ENCODE measurements at places on chromosomes 7 and 10.

GRCh38 chr10:34116681-34117271, 698.3 kb downstream of the PARD3 start:
- no peak for DNase-seq

DNA sequence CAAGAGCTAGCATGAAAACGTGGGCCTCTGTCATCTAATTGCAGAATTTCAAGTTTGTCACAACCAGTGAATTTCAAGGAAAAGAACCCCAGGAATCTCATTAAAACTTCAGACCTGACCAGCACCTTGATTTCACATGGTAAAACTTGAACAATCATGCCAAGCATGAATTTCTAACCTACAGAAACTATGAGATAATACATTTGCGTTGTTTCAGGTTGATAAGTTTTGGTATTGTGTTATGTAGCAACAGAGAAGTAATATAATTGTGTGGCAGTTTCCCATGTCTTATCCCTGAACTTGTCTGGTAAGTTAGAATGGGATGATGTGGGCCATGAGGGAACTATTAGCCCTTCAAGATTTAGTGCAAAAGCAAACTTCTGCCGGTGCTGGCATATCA, 530.1 kb downstream of the ANKRD7 start:
- no peak for DNase-seq

DNA sequence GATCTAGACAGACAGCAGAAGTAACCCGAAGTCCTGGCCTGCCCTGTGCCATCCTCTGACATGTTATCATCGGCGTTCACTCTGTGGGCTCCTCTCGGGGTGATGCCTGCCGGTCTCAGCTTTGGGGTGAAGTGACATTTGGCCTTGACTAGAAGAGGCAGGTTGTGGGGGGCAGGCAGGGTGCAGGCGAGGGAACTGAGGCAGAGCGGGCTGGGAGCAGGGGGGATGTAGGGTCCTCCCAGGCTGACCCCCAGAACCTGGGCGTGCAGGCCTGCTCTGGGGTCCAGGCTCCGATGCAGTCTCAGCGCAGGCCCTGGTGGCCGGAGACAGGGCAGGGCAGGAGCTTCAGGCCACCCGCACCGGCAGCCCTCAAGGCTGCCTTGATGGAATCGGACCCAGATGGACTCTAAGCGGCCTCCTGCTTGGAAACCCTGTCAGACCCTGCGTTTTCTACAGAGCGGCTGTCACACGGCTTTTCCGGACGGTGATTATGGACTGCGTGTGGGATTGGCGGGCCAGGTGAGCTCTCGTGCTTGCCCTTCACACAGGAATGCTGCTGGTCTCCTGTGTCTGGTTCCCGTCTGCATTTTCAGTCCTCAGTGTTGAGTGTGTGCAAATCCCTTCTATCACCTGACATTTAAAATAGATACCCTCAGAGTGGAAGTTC, 842 bp upstream of the JAKMIP3 start:
- DNase-seq: no peak

- DNase-seq: no peak
Measured at GRCh38 chr7:137960020-137960419, 41.9 kb downstream of the CREB3L2 start.

DNA sequence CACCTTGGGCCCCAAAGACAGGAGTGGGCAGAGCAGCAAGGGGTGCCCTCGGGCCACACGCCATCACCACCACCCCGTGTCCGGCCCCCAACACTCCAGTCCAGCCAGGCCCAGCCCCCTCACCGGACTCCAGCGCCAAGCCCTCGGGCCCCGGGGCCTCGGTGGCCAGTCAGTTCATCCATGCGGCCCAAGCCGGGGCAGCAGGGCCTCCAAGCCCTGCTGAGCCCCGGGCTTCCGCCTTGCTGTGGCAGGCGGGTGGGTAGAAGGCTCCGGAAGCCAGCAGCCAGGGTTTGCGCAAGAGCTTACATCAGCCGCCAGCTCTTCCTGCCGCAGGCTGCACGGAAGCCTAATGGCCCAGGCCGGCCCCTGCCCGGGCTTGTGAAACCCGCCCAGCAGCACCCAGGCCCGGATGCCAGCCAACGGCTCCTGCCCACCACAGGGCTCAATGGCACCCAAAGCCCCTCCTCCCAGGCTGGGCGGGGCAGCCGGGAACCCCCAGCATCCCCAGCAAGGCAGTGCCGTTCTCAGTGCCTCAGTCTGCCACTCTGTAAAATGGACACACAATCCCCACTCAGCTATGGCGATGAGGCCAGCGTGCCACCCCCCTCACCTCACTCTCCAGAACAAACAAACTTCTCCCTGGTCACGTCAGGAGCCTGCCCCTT, 26.5 kb downstream of the TNRC18 start:
- no peak for DNase-seq

DNA sequence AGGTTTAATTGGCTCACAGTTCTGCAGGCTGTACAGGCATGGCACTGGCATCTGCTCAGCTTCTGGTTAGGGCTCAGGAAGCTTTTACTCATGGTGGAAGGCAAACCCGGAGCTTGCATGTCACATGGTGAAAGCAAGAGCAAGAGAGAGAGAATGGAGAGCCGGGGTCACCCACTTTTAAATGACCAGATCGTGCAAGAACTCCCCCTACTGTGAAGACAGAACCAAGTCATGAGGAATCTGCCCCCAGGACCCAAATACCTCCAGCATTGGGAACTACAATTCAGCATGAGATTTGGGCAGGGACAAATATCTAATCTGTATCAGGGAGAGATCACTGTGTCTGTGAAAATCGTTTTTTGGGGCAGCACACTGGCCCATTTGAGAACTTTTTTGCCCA, 110.0 kb upstream of the MYO3A start:
- DNase-seq: no peak

- no peak for DNase-seq
Measured at GRCh38 chr7:29032146-29032545, 74.0 kb upstream of the TRIL start.

- no peak for DNase-seq
Measured at GRCh38 chr10:97573021-97573420, 442 bp downstream of the ANKRD2 start.

- no peak for DNase-seq
Measured at GRCh38 chr10:79142064-79142491, 73.3 kb downstream of the ZMIZ1 start.

- DNase-seq: no peak
Measured at GRCh38 chr10:72702868-72703581, 11.1 kb downstream of the MCU start.

GRCh38 chr10:122461729-122462532, 578 bp downstream of the HTRA1 start:
- no peak for DNase-seq

DNA sequence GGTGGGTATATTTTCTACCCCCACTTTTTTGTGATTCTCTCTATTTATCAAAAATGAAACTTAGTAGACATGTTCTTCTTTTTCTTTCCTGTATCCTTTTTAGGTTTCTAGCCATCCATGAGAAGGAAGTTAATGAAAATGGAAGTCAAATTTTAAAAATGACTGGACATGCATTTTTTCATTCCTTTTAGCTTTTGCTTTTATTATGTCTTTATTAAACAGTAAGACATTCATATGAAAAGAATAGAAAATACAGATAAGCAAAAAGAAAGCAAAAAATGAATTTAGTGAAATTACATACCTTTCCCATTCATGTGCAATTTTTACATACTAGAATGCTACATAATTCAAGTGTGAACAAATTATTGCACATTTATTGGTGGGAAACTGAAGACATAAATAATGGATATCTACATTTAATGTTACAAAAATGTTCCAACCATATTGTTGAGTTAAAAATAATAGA, 88.7 kb downstream of the CPED1 start:
- DNase-seq: no peak

GRCh38 chr10:63129888-63130287, 3.2 kb upstream of the NRBF2 start:
- DNase-seq: no peak

DNA sequence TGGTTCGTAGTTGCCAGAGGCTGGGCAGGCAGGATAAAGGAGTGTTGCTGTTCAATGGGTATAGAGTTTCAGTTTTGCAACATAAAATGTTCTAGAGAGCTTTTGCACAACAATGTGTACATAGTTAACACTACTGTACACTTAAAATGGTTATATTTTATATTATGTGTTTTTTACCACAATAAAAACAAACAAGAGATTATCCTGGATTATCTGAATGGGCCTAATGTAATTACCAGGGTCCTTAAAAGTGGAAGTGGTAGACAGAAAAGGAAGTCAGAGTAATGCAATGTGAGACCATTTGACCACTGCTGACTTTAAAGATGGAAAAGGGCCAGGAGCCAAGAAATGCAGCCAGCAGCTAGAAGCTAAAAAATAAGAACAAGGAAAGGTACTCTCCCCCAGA, 159.7 kb downstream of the SGMS1 start:
- no peak for DNase-seq

- DNase-seq: no peak
Measured at GRCh38 chr7:135661311-135662122, 797 bp upstream of the STMP1 start.

DNA sequence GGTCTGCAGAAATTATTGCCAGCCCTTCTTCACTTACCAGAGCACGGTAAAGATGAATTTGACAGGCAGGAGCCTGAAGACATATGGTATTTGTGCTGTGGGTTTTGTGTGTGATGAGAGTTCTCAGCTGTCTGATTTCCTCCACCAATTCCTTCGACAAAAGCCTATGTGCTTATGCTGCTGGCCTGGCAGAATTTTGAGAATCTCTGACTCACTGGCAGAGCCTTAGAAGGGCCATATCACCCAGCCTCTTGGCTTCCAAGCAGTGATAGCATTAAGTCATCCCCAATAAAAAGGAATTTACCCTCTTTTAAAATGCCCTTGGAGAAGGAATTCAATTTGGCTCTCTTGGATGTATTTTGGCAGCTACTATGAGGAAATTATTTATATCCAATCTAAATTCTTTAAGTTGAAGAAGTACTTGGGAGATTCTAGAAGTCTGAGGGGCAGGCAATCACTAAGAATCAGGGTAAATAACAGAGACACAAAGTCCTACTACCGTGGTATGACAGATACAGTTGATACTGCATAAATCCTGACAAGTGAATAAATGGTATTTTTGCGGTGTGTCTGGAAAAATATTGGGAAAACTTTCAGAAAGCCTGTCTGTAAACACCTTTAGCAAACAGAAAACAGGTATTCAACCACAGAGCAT, 68.6 kb upstream of the EFCAB10 start:
- peak; percentile 14 for DNase-seq

DNA sequence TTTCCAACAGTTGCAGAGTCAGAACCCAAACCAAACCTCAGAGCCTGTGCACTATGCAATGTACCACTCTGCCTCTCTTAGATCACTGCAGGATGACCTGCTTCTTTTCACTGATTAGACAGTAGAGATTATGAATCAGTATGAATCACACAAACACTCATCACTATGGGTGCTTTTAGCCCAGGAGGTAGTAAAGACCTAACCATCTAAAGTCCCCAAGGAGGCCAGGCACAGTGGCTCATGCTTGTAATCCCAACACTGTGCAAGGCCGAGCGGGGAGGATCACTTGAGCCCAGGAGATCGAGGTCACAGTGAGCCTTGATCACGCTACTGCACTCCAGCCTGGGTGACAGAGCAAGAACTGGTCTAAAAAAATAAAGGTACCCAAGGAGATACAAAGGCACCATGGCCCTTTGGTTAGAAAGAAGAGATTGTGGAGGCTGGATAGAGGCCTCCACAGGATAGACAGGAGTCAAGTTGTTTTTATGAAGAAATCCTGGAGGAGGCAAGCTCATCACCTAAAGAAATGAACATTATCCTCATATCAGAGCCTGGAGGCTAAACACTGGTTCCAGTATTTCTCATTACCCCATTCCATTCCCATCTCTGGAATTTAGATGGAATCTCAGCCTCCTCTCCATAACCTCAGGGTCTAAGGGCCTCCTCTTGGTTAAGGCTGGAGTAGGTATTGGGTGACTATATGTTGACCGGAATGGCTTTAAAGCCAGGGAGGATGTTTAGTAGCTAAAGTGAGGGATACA, 12.9 kb downstream of the SEC31B start:
- no peak for DNase-seq

DNA sequence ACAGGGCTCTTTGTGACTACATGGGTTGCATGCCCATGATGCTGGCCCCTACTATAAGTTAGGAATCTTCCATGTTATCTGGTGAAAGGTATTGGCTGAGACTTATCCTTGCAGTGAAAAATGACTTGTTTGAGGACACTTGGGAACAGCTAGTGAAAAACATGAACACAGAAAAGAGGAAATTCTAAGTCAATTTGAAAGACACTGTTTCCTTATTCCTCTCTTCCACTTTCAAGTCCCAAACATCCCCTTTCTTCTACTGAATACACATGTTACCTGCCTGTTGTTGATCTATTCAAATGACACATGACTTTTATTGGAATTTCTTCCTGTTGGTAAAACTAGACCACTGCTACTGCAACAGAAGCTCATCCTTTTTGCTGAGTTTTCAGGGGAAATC, 29.5 kb upstream of the PRKCQ start:
- no peak for DNase-seq

DNA sequence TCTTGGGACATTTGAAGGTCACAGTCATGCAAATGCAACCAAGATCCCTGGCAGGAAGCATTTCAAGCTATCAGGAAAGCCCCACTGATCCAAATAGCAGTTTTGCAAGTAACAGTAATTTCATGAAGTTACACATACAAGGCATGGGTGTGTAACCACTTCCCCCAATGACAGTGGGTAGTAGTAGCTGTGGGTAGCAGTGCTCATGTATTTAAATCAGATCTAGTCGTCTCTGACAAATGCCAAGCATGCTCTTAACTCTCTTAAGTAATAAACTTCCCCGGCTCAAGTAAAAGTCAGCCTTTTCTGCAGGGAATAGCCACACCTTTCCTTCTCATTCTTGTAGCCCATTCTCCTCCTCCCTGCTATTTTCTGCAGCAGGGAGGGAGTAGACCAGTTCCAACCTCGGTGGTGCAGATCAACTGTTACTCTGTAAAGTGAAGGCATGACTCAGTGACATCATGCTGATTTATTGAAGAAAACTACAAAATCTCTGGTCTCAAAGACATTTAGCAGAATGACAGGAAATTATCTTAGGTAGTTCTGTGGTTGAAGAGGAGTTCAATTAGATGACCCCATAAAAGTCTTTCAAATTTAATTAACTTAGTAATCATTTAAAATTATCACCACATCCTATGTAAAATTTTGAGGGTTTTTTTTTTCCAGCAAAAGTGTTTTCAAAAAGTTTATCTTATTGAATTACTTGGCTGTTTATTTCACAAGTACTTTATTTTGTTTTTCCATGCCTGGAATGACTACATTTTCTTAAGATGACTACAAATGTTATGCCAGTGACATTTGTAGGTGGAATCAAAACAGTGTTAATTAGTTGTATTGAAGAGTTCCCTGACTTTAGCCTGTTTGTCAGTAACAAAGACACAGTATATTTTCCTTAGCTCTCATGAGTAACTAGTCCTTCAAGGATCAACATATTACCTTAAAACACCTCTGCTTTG, 568.3 kb downstream of the INHBA start:
- no peak for DNase-seq

GRCh38 chr10:15137636-15138035, 30.9 kb downstream of the NMT2 start:
- DNase-seq: no peak

GRCh38 chr7:72538856-72539255, 126.7 kb upstream of the CALN1 start:
- DNase-seq: no peak

DNA sequence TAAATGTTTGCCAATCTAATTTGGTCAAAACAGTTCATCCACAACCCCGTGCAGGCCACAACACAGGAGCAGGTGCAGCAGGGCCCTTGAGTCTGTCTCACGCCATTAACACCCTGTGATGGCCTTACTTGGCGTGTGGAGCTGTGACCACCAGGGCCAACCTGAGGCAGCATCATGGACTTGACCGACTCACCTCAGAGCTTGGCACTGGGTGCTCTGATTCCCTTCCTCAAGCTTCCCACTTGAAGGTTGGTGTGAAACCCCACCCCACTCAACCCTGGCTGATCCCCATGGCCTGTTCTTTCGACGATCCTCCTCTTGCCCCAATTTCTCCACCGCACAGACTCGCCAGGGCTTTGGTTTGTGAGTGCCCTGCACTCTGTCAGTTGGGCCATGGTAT, 623.1 kb downstream of the PTPRN2 start:
- no peak for DNase-seq
